CD4-positive, alpha-beta T cell treated with Interleukin-6 at 100 ng/mL for 8 hours (primary cell): ENCODE measurements at places on chromosomes 16 and 17.
A peak's percentile ranks its signal among the peaks of the same experiment; 100 is the strongest.

- no peak for DNase-seq
Observed at GRCh38 chr17:81867170-81867990, 3.8 kb downstream of the ARHGDIA start.

DNA sequence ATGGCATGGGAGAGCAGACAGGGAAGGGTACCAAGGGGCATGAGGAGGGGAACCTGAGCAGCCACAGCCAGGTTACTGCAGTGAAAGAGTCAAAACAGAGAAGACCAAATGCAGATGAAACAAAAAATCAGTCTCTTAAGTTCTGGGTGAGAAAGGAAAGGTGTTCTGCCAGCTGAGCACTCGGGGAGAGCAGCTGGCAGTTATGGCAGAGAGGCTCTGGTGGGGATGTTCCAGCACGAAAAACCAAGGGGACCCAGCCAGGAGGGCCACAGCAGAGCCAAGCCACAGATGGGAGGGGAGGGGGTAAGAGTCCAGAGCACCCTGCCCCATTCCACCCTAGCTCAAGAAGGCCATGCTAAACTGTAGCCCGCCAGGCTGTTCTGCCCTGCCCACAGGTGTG, 31.7 kb downstream of the STH start:
- no peak for DNase-seq

DNA sequence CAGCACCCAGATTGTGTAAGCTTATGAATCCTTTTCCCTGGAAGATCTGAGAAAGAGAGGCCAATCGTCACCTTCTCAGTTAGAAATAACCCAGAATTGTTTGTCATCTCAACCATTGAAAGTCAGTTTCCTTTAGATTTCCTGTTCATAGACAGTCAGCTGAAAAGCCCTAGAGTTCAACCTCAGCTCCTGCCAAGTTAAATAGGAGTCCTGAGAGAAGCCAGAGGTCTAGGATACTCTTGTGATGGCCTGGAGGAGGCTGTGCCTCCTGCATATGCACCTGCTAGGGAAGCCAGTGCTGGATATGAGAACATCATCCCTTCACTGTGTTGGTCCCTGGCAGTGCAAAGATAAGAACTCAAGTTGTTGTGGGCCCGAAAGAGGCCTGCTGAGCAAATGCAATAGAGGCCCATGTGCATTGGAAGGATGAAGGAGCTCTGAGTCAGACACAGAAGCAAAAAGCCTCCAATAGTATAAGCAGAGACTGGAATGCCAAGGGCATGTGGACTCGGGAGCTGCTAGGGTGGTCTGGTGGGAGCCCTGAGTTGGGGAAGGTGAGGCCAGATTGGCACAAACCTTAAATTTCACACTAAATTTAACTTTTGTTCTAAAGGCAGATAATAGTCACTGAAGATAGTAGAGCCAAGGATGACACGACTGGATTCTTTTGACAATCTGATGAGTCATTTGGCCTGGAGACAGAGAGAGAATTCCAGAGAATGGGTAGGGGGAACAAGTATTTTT, 520.9 kb upstream of the CDH5 start:
- no peak for DNase-seq

DNA sequence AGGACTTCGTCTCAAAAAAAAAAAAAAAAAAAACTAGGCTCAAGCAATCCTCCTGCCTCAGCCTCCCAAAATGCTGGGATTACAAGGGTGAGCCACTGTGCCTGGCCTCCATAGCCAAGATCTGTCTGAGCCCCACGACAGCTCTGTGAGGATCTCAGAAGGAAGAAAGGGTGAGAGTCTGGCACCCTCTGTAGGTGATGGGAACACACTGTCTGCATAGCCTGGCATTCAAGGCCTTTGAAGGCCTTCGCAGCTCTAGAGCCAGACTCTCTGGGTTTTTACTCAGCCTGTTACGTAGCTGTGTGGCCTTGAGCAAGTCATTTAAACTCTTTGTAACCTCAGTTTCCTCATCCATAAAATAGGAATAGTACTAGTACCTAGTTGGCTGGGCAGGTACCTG, 6.3 kb upstream of the XPO6 start:
- DNase-seq, result peak; percentile 84

DNA sequence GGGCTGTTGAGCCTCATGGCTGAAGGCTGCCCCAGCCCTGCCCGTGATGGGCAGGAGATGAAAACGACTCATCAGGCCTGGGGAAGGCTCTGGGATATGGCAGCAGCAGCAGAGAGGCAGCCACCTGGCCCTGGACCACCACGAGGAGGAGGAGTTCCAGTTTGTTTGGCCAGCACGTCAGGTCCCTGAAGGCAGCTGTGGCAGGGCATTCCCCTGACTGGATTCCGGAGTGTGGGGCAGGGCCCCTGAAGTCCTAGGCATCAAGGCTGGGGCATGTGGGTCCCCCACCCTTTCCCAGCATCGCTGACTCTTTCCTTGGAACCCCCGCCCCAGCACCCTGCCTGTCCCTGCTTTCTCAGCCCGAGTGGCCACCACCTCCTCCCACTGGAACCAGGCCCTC, 197.4 kb downstream of the ZNF423 start:
- no peak for DNase-seq

DNA sequence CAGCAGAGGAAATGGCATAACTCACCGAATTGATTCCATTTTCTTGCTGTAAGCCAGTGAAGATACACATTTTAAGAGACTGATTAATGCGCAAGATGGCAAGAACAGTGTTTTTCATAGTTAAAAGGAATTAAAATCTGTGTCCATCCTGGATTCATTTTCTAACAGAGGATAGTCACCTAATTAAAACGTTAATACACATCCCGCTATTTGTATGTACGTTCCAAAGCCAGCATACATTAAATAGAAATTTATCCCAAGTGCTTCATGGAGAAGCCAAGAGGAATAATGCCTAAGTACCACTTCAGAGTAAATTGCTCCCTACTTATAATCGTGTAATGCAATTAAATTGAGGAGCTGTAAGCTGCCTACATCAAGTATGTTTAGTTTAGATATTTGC, 49.9 kb downstream of the RBFOX1 start:
- no peak for DNase-seq

GRCh38 chr16:81198635-81199034, 39.9 kb upstream of the BCO1 start:
- no peak for DNase-seq

GRCh38 chr17:35578929-35579432, 610 bp upstream of the PEX12 start:
- no peak for DNase-seq

DNA sequence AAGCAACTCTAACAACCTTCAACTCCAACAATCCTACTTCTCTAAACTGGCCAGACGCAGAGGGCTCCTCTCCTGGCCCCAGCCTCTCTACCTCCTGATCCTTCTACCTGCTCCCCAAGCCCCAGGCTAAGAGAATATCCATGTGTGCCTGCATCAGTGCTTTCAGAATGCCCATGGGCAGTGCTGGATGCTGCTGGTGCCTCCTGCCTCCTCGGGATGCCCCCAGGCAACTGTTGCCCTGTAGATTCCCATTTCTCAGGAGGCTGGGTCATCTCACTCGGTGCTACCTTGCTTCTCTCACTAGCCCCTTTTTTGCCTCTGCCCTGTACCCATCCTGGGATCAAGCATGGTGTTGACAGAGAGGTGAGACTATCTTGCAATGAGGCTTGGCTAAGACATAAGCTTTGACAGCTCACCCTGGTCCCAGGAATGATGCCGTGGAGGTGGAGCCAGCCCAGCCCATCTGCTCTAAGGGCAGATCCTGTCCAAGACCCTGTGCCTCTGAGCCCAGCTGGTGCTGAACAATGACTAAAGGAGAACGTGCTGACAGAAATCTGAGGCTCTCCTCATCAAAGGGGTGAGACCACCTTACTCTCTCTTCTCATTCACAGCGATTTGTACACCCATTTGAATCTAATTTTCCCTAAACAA, 19.4 kb upstream of the SUPT4H1 start:
- no peak for DNase-seq

GRCh38 chr16:7839568-7839967, 506.9 kb downstream of the RBFOX1 start:
- DNase-seq, result no peak

- no peak for DNase-seq
Observed at GRCh38 chr16:29756654-29757053, 10.9 kb upstream of the C16orf54 start.

- DNase-seq, result no peak
Observed at GRCh38 chr16:83939266-83939855, 13.7 kb upstream of the OSGIN1 start.

GRCh38 chr16:1610899-1611632, 806 bp downstream of the IFT140 start:
- no peak for DNase-seq

- DNase-seq, result no peak
Observed at GRCh38 chr16:46807336-46807735, 23.6 kb downstream of the C16orf87 start.

- no peak for DNase-seq
Observed at GRCh38 chr17:57663326-57664070, 81.6 kb downstream of the CCDC182 start.

DNA sequence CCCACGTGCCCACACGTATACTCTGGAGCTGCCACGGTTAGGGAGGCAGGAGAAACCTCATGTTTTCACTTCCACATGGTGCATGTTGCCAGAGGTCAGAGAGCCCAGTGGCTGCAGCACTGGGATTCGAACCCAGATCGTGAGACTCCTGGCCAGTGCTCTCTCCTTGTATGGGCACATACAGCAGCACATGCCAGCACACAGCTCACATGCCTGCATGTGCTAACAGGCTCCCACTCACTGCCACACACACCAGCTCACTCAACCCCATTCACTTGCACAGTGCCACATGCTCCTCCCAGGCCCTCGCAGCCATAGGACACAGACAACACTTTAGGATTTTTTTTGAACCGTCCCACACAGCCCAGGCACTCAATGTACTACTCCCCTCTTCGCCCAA, 49.5 kb upstream of the MRPS23 start:
- DNase-seq, result no peak

- no peak for DNase-seq
Observed at GRCh38 chr17:77111934-77112296, 28.9 kb upstream of the SEC14L1 start.

DNA sequence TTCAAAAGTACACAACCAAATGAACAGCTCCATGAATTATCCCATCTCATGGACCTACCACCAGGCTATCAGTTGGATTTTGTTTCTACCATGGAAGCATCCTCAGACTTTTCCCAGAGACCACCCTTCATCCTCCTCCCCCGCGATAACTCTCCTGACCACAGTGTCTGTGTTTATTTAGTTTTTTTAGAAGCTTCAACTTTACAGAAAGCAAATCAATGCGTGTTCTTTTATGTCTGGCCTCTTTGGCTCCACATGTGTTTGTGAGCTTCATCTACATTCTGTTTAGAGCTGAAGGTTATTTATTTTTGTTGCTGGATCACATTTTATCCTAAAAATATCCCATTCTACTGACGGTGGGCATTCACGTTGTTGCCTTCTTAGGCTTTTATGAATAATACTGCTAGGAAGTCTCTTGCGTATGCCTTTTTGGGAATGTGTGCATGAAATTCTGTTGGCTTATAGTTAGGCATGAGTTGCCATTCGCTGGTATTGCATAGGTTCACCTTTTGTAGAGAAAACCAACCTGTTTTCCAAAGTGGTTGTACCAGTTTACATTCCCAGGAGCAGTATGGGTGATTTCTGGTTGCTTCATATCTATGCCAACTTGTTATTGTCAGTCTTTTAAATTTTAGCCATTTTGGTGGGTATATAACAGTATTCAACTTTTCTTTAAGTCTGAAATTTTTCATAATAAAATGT, 83.0 kb downstream of the CMIP start:
- no peak for DNase-seq
